ENCODE measurements at places on chromosomes 1 and 21.

DNA sequence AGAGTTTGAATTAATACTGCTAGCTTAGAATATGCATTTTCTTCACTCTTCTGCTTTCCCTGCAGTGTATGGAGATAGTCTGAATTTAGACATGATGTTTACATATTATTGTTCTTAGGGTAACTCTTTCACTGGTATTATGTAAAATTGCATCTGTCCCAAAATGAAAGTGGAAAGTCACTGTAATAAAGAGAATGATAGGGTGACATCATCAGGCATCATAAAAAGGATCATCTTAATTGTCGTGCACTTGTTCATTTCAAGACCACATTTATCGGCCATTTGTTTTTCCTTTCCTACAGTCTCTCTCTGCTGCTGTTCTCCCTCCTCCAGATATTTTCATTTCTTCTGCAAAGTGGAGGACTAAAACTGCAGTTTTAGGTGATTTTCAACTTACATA, 61.9 kb upstream of the ZNF281 start:
- DNase-seq = no peak

DNA sequence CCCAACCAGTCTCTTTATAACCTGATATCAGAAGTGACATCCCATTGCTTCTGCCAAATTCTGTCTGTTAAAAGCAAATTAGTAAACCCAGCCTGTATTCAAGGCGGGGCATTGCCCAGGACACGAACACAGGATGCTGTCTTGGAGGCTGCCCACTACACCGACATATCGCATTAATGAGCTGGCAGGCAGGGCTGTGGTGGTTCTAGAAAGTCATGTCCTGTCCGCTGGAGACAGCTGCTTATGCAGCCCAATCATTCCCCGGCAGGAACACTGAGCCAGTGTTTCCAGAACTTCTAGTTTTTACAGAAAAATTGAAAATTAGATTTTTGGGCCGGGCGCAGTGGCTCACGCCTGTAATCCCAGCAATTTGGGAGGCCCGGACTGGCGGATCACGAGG, 19.3 kb downstream of the C1orf167 start:
- DNase-seq = no peak

GRCh38 chr1:108708691-108709660, 3.7 kb upstream of the FNDC7 start:
- no peak for DNase-seq

DNA sequence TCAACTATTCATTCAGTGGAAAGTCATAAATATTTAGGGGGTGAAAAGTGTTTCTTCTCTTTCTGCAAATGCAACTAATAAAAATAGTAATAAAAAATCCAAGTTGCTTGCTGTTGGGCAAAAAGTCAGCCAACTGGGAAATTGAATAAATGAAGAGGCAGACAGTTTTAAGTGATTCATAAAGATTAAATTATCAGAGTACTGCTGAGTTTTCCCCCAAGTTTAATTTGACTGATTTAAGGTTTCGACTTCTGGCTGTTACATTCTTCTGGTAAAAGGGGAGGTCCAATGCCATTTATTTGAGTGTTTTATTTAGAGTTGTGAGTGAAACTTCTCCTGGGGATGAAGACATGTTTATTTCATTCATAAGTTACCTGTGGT, 125.5 kb downstream of the NTPCR start:
- no peak for DNase-seq

DNA sequence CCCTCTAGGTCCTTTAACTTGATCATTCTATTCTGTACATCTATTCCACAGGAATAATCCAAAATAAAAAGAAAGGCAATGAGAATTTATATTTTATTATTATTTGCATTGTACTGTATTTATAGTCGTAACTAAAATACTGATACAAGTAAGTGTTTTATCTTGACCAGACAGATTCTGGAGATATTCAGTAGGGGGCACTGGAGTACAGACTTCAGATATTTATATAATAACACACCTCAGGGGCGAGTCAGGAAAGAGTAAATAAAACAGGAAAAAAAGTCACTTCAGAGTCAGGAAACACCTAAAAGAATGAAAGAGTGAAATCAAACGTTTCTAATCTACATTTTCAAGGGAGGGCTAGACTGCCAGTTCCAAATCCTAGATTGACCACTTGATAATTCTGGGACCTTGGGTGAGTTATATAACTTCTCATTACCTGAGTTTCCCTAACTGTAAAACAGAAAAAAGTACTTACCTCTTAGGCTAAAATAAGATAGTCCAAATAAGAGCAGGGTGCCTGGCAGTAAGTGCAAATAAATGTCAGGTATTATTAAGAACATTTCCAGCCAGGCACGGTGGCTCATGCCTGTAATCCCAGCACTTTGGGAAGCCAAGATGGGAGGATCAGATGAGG, 31.1 kb upstream of the MTF1 start:
- DNase-seq = no peak

Measured in amygdala (tissue), 56 donors.